ENCODE measurements at places on chromosomes 5 and 9.

GRCh38 chr5:3657364-3658022 is 61.9 kb downstream of the IRX1 start:
- DNase-seq, result no peak

GRCh38 chr5:87435144-87435694 is 22.5 kb upstream of the CCNH start:
- no peak for DNase-seq

DNA sequence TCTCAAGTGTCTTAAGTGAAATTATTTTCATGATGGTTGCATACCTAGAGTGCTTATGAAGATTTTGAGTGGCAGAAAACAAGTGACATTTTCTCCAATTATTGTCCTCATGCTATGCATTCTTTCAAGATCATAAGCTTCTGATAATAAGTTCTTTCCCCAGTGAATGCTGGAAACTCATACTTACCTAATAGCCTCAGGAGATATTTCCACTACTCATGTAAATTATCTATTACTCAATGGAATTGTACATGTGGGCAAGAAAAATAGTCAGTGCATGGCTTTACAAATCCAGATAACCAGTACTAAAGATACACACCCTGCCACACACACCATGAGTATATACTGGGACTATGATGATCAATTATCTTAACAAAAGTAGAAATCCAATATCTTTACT is 1219.4 kb upstream of the C9orf72 start:
- no peak for DNase-seq

DNA sequence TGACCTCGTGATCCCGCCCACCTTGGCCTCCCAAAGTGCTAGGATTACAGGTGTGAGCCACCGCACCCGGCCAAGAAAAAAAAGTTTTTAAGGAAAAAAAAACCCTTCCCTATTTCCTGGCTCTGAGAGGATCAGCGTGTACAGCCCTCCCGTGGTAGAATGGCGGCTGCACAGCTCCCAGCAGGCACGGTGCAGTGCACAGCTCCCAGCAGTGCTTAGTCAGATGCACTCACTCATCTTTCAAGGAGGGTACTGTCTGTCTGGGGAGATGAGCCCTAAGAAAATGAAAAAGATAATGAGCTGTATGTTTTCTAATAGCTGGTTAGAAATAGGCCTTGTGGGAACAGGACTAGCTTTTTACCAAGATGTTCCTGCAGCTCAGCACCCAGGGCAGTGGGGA is 36.7 kb upstream of the SLC2A8 start:
- no peak for DNase-seq

DNA sequence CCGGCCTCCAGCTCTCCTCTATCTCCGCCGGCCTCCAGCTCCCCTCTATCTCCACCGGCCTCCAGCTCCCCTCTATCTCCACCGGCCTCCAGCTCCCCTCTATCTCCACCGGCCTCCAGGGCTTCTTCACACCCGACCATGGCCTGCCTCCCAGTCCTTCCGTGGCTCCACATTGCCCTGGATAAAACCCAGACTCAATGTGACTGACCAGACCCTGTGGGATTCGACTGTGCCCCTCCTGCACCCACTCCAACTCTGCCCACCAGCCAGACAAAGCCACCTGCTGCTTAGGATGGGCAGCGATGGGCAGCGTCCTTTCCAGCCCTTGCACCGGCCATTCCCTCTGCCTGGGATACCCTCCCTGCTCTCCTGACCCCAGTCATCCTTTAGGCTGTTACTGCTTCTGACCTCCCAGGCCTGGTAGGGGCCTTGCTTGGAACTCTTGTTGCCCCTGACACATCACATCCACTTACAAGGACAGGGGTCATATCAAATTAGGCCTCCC is 30.5 kb upstream of the RXRA start:
- no peak for DNase-seq

GRCh38 chr5:142685418-142686209 is at the start of gene FGF1:
FGF1 (minus strand) TSS chr5:142686090; CDS start chr5:142614127, 71,963 bp downstream.
- no peak for DNase-seq

DNA sequence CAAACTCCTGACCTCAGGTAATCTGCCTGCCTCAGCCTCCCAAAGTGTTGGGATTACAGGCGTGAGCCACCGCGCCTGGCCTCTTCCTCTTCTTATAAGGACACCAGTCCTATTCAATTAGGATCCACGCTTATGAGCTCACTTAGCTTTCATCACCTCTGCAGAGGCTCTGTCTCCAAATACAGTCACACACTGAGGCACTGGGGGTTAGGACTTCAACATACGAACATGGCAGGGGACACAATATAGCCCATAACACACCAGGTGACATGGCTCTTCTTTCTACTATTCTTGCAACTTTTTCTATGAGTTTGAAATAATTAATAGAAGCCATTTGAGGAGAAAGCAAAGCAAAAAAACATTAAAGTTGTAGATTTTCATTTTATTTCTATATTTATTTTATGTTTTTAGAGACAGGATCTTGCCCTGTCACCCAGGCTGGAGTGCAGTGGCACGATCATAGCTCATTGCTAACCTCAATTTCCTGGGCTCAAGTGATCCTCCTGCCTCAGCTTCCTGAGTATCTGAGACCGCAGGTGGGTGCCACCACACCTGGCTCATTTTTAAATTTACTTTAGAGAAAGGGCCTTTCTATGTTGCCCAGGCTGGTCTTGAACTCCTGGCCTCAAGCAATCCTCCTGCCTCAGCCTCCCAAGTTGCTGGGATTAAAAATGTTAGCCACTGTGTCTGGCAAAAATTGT is 6.0 kb upstream of the PRRT1B start:
- DNase-seq, result no peak

DNA sequence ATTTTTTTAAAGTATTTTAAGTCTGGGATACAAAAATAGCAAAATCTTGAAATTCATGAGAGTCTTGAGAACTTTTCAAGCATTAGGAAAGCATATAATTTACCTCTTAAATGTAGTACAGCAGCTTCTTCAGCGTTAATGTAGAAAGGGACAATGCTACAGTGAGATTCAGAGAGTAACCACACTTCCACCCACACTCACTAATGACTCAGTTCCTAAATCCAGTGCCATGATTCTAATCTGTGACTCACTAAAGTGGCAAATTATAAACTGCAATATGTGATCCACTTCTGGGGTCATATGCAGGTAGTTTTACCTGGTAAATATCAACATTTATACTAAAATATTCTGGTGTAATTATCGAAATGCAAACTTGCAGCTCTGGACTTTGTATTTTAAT is 434.5 kb upstream of the TUSC1 start:
- DNase-seq, result no peak

GRCh38 chr5:127761869-127762268 is 58.7 kb downstream of the CCDC192 start:
- DNase-seq, result no peak

GRCh38 chr9:89015336-89015735 is 24.1 kb downstream of the S1PR3 start:
- DNase-seq, result no peak

DNA sequence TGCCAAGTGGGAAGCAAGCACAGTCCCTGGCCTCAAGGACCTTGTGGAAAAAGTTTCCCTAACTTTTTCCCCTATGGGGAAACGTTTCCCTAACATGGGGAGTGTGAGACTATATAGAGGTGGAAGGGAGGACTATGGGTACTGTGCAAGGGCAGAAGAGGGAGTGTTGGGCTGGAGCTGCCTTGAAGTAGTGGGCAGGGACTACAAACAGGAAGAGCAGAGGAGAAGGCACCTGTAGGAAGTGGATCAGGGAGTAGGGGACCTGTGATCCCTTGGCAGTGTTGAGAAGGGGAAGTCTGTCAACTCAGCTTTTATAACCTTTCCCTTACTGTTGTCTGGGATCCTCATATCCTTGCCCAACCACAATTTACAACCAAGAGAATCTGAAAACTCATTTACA is 1.4 kb downstream of the CMYA5 start:
- DNase-seq, result no peak

DNA sequence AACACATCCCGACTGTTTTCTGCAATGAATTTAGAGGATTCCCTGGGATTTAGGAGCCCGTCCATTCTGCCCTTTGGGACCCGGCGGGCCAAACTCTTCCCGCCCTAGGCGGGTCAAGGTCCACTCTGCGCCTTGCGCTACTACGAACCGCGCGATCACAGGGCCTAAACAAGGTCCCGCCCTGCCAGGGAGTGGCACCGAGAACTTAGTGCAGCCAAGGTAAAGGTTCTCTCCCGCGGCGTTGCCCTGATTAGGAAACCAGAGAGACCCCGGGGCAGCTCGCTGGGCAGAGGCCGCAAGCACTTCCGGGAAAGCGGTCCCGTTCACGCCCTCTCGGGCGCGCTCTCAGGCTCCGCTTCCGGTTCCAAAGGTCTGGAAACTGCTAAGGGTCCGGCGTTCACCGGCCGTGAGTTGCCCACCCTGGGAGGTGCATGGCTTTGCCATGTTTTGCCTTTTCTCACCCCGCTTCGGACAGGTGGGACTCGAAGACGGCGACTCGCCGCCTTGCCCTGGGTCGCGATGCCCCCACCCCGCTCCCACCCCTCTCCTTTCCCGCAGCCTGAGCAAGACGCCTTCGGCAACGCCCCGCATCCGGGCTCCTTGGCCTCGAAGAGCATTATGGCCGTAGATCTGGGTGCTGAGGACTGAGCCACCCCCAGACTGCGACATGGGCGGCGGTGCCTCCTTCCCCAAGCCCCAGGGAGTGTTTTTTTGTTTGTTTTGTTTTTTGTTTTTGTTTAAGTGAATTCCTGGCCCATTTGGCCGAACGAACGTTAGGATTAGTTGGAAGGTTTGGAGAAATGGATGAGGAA is 23.4 kb downstream of the HNRNPK start:
- DNase-seq, result peak; percentile 65

- no peak for DNase-seq
Measured at GRCh38 chr5:131821221-131821620, 24.4 kb upstream of the FNIP1 start.

DNA sequence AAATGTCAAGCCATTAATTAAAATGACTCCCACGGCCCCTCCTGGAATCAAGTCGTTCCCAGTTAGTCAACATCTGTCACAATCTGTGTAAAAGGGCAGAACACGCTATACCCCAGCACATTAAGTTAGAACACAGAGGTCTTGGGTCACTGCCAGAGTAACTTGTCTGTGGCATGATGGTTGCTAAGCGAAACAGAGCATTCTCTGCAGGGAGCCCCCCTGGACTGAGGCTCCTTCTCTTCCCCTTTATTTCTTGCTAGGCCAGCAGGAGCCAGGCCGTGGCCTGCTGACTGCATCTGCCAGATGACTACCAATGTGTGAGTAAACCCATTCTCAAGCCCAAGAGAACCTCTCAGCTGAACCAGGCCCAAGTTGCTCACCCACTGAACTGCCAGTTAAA is 51.9 kb upstream of the ZBED3 start:
- no peak for DNase-seq

GRCh38 chr5:41250351-41250987 is 37.1 kb upstream of the C6 start:
- no peak for DNase-seq

DNA sequence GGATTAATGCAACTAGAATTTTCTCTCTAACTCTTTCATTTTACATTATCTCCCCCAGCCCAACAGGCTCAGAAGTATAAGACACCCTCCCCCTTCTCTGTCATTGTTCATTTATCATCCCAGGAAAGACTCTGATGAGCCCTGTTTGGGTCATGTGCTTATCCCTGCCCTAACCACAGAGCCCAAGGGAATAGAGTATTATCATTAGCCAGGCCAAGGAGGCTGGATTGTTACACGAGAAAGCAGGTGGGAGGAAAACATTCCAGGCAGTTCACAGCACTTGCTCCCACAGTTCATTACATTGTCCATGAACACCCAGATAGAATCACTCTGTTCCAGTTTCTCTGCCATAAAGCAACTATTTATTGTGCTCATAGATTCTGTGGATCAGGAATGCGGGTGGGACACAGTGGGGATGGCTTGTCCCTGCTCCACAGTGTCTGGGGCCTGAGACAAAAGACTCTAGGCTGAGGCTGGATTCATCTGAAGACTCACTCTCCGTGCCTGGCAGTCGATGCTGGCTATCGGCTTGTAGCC is 59.5 kb upstream of the TMEM215 start:
- no peak for DNase-seq

DNA sequence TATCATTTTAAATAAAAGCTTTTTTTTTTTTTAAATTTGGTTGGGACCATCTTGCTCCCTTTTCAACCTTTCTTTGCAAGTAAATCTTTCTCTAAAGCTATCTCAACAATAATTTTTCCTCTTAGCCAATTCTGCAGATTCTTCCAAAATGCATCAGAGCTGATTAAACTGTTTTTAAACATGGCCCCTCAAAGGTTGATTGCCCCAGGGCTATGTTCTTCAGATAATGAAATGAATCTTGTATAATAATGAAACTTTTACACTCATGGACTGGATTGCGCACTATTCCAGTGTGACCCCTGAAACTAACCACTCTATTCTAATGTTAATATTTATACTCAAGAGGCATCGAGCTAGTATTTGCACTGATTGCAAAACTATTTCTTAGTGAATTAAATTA is 222.8 kb upstream of the PRDM9 start:
- no peak for DNase-seq

DNA sequence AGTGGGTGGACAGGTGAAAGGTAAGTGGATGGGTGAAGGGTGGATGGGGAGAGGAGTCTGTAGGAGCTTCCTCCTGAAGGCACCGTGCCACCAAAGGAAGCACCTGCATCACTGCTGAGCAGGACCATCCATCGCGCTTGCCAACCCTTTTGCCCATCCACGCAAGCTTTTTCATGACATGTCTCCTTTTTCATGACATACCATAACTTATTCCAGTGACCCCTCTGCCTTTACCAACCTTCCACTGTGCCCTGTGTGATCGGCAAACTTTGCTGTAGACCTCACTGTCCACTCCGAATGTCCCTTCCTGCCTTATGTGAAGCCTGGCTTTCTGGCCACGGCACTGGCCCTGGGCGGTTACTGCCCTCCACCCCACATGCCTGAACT is 13.4 kb downstream of the FLT4 start:
- no peak for DNase-seq

DNA sequence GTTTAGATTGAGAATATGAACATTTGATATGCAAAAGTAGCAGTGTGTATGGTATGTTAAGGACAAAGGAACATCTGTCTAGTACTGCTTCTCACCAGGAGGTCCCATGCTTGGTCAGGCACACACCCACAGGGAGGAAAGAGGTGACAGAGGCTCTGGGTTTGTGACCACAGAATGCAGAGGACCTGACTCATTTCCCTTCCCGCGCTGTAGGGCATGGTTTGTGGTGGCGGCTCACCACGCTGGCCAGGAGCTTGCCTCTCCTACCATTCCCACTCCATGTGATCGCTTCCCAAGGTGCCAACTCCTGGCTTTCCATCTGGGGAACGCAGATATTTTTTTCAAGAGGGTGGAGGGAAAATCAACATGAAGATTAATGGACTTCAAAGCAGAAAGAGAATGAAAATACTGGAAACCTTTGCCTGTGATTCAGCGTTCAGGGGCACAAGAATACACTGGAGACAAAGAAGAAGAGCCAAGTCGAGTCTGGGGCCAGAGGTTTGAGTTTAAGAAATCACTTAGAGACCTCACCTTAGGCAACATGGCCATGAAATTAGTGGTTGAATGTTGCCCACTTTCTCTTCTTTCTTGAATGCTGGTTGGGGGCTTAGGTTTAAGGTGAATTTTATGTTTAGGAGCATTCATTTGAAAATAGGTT is 477.8 kb downstream of the CCDC171 start:
- no peak for DNase-seq

- DNase-seq, result no peak
Measured at GRCh38 chr5:15938186-15938585, 241.4 kb downstream of the MARCHF11 start.
